ENCODE measurements at places on chromosomes 5 and 9. TPM values are rescaled to one million over a fixed set of nuclear protein-coding genes. Genes with fewer than 3 reads are reported as not detected.

- DNase-seq = no peak
These were observed 21.3 kb upstream of the DENND4C start for GRCh38 chr9:19209188-19209587.

DNA sequence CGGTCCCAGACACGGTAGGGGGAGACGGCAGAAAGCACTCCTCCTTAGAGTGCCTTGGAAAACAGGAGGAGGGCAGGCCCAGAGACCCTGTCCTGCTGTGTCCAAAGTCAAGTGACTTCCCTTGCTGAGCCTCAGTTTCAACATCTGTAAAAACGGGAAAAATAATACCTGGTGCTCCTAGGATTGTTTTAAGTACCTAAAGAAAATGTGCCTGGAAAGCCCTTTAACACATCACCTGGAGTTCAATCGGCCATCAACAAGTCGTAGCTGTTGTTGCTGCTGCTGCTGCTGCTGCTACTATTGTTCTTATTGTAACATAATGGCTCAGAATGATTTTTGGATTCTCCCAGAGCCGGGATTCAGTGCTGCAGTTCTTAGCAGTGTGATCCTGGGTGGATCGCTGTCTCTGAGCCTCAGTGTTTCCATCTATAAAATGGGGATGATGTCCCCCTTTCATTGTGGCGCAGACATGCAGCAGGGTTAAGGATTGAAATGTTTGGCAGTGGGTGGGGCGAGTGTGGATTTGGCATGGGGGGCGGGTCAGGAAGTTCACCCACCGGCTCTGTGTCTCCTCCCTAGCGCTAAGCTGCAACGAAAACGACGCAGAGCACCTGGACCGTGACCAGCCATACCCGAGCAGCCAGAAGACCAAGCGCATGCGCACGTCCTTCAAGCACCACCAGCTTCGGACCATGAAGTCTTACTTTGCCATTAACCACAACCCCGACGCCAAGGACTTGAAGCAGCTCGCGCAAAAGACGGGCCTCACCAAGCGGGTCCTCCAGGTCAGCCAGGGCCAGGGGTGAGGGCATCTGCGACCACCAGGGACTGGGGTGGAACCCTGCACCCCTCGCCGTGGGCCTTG lies 9.2 kb downstream of the LHX2 start:
- DNase-seq = no peak

- peak; percentile 19 for DNase-seq
These were observed 33.5 kb downstream of the ANGPTL2 start for GRCh38 chr9:127088724-127089615.

PCDHB9 gene
- 3.7 TPM for total RNA-seq

DNA sequence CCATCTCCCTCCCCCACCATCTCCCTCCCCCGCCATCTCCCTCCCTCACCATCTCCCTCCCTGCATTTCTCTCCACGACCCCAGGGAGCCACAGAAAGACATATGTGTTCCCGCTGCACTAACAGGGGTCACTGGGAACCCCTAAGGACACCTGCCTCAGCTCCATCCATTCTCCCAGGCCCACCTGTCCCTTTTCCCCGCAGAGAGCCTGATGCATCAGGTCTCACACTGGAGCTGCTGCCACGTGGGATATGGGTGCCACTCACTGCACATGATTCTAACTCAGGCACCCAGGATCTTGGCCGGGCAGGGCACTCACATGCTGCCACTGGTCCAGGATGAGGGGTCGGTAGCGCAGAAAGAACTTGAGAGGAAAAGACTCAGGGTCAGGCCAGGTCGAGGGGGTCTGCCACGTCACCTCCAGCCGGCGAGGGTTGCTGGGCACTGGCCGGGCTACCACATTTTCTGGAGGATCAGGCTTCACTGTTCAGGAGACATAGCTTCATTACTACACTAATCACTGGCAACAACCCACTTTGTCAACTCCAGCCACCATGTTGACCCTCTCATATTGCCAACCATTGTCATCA lies 33.2 kb upstream of the ENHO start:
- no peak for DNase-seq

Data from ovary (tissue), 10 donors.